NCI-H1694 treated with DMSO at 0.1 percent for 48 hours (cell line): ENCODE measurements at places on chromosomes 3 and 15.

GRCh38 chr3:107212618-107213017, 164.6 kb upstream of the CCDC54 start:
- DNase-seq = no peak

GRCh38 chr3:4097801-4098200, 205.4 kb upstream of the SETMAR start:
- DNase-seq = no peak

DNA sequence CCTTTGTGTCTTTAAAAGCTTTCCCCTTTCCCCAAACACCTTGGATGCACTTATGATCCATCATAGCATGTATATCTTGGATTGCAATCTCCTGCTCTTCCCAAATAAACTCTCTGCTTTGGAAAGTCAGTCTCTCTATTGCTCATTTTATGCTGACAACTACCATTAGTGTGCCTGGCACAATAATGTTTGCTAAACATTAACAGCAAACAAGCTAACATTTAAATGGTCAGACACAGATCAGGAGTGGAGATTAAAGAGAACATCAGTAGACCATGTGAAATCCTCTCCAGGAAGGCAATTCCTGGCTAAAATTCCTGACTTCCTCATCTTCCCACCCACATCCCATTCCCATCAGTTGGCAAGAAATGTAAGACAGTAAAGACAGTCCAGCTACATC, 44.3 kb upstream of the EIF1B start:
- DNase-seq = no peak

DNA sequence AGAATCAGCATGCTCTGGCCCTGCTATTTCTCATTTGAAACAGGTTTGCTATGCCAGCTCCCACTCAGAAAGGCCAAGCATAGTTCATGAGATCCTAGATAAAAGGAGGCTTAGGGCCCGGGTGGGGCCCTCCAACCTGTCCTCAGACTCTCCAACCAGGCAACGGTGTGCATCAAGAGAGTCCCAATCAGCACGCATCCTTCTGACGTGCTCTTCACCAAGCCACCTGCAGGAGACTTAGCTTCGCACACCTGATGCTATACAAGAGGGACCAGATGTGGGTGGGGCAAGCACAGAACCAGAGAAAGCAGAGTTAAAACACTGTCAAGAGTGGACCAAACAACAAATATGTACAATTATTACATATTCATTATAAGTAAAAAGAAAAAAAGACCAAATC, 17.3 kb downstream of the STIMATE start:
- no peak for DNase-seq

DNA sequence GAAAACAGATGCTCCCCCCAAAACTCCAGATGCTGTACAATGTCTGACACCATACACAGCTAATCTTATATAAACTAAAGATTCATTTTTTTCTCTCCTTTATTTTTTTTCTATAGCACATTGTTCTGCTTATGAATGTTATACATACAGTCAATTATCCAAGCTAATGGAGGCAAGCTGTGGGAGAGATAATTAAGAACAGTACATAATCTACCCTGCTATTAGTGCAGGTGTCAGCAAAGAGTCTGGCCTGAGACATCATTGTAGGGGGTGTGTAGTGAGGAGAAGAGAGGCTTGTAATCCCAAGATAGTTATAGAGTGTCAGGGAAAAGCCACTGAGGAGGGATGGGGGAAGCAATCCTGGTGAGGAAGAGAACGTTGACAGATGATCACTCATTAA, 25.4 kb upstream of the CHMP2B start:
- DNase-seq = no peak

- DNase-seq = no peak
These were observed 264.6 kb downstream of the RORA start for GRCh38 chr15:60964527-60964926.

GRCh38 chr3:52176951-52177700, 20.8 kb upstream of the ALAS1 start:
- no peak for DNase-seq

DNA sequence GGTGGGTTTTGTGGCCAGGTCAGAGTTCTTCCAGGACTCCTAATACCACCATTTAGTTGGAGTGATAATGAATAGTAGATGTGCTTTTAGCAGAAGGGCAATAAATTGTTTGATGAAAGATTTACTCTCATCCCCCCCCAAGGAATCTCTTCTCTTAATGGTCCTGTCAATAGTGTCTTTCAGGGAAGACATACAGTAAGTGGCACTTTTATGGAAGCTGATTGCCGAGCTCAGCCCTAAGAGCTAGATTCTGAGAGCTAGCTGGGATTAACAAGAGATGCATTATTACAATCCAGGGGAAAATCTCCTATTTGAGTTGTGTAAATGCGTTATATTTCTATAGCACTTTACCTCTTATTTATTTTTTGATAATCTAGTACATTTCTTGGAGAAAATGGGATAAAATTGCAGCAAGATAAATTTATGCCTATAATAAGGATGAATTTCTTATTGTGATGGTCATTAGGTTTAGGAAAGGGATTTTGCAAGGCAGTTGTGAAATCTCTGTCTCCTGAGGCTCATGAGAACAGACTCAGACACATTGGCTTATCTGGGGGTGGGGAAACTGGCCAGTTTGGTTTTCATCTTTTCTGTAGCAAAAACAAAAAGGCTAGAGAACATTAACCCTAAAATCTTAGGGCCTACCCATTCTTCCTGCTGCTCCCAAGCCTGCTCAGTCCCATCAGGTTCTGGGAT, 41.6 kb upstream of the CLSTN2 start:
- DNase-seq = no peak

GRCh38 chr15:55256281-55257011, 33.2 kb downstream of the RAB27A start:
- DNase-seq = no peak

DNA sequence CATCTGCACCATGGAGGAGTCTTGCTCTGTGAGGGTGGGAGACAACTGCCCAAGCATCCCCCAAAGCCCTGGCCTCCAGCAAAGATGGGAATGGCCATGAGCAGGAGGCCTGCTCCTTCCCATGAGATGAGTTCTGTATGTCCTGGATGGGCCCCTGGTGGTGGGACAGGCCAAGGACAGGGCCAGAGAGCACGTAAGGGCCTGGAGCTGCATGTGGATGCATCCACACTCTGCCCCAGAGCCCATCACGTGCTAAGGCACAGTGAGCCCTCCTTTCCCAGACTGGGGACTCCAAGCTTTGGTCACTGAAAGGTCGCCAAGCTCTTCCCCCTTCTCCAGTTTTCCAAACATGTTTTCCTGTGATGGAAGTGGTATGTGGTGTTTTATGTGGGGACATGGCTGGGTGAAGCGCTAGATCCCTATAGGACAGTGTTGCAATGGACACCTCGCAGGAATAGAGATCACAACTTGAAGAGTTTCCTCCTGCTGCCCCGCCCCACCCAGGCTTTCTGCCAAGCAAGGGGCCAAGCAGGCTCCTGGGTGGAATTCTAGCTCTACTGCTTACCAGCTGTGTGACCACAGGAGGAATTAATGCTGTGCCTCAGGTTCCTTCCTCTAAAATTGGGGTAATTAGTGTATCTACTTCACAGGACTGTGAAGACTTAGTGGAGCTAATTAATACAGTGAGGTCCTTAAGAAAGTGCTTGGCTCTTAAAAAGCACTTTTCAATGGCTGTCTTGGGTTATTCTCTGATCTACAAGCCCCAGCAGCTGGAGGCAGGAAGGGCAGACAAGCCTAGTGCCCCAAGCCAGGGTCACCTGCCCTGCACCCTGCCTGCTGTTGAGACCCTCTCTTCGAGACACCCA, 106.4 kb upstream of the RPL32 start:
- DNase-seq = no peak

DNA sequence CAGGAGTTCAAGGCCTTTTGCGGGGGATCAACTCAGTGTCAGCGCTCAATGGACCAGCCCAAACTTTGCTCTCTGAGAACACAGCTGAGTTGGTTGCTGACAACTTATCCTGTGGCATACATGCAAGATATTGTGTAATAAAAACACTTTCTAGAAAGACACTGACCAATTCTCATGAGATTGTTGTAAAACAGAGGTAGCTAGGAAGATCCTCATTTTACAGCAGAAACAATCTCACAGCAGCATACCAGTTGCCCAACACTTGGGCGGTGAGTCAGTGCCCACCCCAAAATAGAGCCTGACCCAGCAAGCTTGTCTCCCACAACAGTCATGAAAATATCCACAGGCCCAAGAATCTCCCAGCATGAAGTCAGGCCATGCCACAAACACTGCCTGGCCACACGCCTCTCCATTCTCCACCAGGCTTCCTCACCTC, 18.2 kb downstream of the KLHL6 start:
- no peak for DNase-seq
